ENCODE measurements at places on chromosomes 7 and 10. TPM values are rescaled to one million over a fixed set of nuclear protein-coding genes. Genes with fewer than 3 reads are reported as not detected.

Gene GNAT3
- not detected for polyA plus RNA-seq

Gene NEUROG3
- not detected for polyA plus RNA-seq

Gene ANXA8
- polyA plus RNA-seq = 2.2 TPM

Gene OR2A1
- 0.80 TPM for polyA plus RNA-seq

Gene ARHGEF5
- polyA plus RNA-seq = 1.2 TPM

Gene FANK1
- polyA plus RNA-seq = 1.1 TPM

Gene NEUROD6
- polyA plus RNA-seq = 0.96 TPM

Gene GALNT17
- polyA plus RNA-seq = 31.5 TPM

Gene EMX2
- 24.1 TPM for polyA plus RNA-seq

Gene ERVW-1
- 0.90 TPM for polyA plus RNA-seq

Gene CYP2C8
- polyA plus RNA-seq = not detected

Gene FAM25G
- not detected for polyA plus RNA-seq

Gene CC2D2B
- polyA plus RNA-seq = 1.3 TPM

Gene BTBD16
- polyA plus RNA-seq = not detected

Gene PRSS37
- polyA plus RNA-seq = not detected

Gene CYP51A1
- polyA plus RNA-seq = 32.3 TPM

Gene FAM149B1
- 21.3 TPM for polyA plus RNA-seq

Gene MEIG1
- 1.1 TPM for polyA plus RNA-seq

Gene ZNF775
- 5.2 TPM for polyA plus RNA-seq

Gene CACNB2
- 1.1 TPM for polyA plus RNA-seq

Gene FAM131B
- 3.7 TPM for polyA plus RNA-seq

Gene SORCS3
- not detected for polyA plus RNA-seq

Gene ATRNL1
- polyA plus RNA-seq = 4.1 TPM

Gene RBM17
- 83.1 TPM for polyA plus RNA-seq

Gene CHST15
- polyA plus RNA-seq = 17.5 TPM

Gene RAPGEF5
- polyA plus RNA-seq = 13.9 TPM

Gene INSYN2A
- polyA plus RNA-seq = 1.2 TPM

Gene DAGLB
- 13.6 TPM for polyA plus RNA-seq

Gene P4HA1
- polyA plus RNA-seq = not detected

Gene LHFPL3
- not detected for polyA plus RNA-seq

Gene RAB19
- not detected for polyA plus RNA-seq

Gene COL26A1
- not detected for polyA plus RNA-seq

Gene CYP17A1
- not detected for polyA plus RNA-seq

Gene ST8SIA6
- 1.2 TPM for polyA plus RNA-seq

Gene PKD2L1
- polyA plus RNA-seq = 0.39 TPM

Gene HOXA7
- polyA plus RNA-seq = 15.0 TPM

Gene STEAP2
- polyA plus RNA-seq = 2.0 TPM

Gene MARVELD1
- 36.4 TPM for polyA plus RNA-seq

Gene AKR1B15
- polyA plus RNA-seq = not detected

Gene OPALIN
- polyA plus RNA-seq = not detected

Gene EBLN1
- not detected for polyA plus RNA-seq

Gene SLC26A3
- polyA plus RNA-seq = not detected

Gene PILRA
- polyA plus RNA-seq = 2.9 TPM

Gene CLDN3
- polyA plus RNA-seq = 14.9 TPM

Gene CTAGE15
- 8.3 TPM for polyA plus RNA-seq

Gene PRLHR
- not detected for polyA plus RNA-seq

Gene DYNC1I1
- polyA plus RNA-seq = 0.69 TPM

Gene CTAGE4
- polyA plus RNA-seq = not detected

Gene HOXA9
- polyA plus RNA-seq = 34.7 TPM

Gene STN1
- 22.4 TPM for polyA plus RNA-seq

Gene TMEM213
- polyA plus RNA-seq = 0.29 TPM

Gene AGR2
- polyA plus RNA-seq = 27.3 TPM
